ENCODE measurements at places on chromosomes 16 and 17.
A peak's percentile ranks its signal among the peaks of the same experiment; 100 is the strongest.

DNA sequence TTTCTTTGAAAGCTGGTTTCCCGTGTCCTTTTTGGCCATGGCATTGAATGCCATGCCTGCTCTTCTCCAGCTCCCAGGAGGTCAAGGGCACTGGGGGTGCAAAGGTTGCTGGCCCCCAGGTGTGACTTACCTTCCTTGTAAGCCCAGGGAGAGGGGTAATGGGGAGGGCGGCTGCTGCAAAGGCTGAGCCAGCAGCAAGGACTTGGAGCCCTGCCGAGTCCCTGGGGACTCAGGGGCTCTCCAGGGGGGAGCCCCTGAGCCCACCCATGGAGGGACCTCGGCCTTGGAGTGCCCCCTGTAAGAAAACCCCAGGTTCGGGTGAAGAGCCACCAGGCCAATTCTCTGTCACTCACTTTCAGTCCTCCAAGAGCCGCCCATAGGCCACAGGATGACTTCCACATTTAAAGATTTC is 5.9 kb upstream of the CCL22 start:
- DNase-seq, result no peak

- DNase-seq, result no peak
These were observed 6.1 kb downstream of the HDAC5 start for GRCh38 chr17:44117351-44117750.

- no peak for DNase-seq
These were observed 523.2 kb downstream of the MAF start for GRCh38 chr16:79077346-79077745.

DNA sequence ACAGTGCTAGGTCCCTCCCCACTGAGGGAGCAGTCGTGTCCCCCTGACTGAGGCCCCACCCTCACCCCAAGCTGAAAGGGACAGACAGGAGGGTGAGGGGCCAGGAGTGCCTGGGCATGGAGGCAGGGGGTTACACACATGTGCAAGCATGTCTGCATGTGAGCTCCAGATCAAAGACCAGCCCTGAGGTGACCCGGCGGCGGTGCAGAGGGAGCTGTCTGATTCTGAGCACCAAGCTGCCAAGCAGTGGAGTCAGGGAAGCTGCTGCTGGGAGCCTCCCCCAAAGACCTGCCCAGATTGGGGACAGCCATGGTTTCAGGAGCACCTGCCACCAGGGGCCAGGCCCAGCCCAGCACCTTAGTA is 5.5 kb downstream of the DLX3 start:
- DNase-seq, result no peak

GRCh38 chr17:34242587-34243363 is 12.3 kb upstream of the CCL2 start:
- DNase-seq, result peak; percentile 92

DNA sequence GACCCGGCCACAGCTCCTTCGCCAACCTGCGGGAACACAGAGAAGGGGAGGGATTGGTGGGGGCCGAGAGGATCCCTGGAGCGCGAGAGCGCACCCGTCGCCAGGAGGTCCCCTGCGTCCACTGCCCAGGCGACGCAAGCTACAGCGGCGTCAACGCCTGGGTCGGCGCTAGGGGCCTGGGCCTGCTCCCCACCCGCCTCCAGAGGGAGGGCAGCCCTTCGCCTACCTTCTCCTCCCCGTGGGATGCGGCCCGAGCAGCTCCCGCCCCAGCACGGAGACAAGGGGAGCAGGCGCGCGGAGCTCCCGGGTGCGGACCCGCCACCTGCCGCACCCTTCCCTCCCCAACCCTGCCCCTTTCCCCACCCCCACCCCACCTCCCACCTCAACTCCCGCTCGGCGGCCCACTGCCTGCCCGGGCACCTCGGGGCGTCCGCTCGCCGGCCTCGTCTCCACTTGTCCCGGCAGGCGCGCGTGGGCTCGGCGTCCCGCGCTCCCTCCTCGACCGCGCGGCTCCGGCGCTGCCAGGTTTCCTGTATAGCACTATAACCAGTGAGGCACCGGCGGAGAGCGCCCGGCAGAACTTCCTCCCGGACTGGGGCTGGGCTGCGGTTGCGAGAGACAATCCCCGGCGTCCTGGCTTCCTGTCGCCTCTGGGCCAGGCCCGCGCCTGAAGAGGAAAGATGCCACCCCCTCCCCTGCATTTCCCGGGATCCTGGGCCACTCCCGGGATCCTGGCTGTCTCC is 119.1 kb upstream of the SMURF2 start:
- DNase-seq, result peak; percentile 86

GRCh38 chr16:76176153-76176552 is 101.0 kb upstream of the CNTNAP4 start:
- DNase-seq, result no peak

GRCh38 chr17:17815062-17815406 is 21.8 kb downstream of the SREBF1 start:
- DNase-seq, result no peak

GRCh38 chr16:80369138-80369958 is 171.4 kb upstream of the DYNLRB2 start:
- DNase-seq, result peak; percentile 7

DNA sequence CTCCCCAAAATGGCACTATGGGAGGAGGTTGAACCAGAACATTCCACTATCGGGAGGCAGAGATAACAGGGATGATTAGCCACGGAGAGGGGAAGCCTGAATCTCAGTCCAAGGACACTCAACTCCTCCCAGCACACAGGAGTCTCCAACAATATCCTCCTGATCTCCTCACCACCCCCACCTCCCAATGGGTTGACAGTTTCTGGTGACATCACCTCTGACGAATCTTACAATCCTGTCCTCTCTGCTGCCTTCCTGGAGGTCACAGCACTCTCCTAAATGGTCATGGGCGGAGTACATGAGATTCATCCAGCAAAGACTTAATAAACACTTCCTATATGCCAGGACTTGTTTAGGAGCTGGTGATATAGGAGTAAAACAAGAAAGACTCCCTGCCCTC is 80.9 kb downstream of the SLC6A2 start:
- DNase-seq, result no peak

GRCh38 chr16:29663016-29663806 is at the start of gene SPN:
Gene SPN, plus strand, starts transcription at chr16:29663247. Its CDS starts 482 bp downstream, at chr16:29663729.
- peak; percentile 99 for DNase-seq

DNA sequence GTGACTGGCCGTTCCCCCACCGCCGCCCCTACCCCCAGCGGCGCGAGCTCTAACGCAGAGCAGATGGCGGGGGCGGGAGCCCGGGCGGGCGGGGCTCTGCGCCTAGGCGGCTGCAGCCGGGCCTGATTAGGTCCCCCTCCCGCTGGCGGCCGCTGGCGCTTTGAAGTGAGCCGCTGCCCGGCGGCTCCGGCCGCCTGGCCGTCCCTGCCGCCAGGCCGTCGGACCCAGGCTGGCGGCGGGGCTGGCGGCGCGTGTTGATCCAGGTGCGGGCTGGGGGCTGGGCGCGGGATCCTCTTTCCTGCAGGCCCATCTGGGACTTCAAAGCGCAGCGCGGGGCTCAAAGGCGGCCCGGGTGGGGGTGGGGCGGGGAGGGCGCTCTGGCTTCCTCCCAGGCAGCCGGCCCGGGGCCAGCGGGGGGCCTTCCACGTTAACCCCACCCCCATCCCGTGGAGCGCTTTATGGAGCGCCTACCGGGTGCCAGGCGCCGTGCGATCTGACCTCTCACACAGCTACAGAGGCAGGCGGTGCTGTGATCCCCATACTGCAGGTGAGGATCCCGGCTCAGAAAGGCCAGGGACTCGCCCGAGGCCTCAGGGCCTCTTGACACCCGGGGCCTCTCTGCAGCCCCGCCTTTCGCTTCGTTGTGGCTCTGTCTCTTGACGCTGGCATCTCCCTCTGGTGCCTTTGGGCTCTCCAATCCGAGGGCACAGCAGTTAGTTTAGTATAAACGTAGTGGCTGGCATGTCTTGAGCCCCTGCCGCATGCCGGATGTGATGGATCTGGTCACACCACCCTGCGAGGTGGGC is 80.0 kb upstream of the NKD1 start:
- peak; percentile 33 for DNase-seq

- DNase-seq, result peak; percentile 35
These were observed 141.8 kb downstream of the KATNIP start for GRCh38 chr16:27691721-27692120.

GRCh38 chr17:72812823-72813222 is 279.7 kb downstream of the SLC39A11 start:
- DNase-seq, result no peak

DNA sequence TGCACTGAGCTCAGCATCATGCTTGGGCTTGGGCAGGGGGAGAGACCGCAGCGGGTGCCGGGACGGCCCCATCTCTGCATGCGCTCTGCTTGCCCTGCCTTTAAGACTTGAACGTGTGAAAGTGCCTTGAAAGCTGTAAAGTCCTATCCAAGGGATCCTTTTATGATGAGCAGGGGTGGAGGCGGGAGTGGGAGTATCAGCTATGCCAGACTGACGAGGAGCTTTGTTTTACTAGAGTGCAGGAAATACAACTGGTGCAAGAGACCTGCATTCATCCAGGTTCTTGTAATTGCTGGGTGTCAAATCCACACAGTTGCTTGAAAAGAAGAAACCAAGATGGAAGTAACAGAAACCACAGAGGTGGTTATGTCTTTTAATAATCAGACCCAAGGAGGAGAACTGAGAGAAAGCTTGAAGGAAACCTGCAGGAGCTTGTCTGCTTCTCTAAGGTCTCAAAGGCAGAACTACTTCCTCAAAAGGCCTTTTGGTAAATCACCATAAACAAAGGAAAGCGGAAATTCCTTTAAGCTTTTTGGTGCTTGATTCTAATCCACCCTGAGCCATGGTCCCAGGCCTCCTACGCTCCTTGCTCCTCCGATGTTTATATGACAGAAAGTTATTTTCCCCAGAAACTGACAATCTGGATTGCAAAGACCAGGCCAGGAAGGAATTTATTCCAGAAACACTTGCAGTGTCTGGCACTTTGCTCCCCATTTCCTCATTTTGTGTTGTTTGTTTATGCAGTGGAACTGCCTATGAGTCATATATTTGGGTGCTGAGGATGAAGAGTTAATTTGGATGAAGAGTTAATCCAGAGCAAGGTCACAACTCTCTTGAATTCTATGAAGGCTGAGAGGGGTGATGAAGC is 51.3 kb upstream of the FBXO47 start:
- DNase-seq, result peak; percentile 52

DNA sequence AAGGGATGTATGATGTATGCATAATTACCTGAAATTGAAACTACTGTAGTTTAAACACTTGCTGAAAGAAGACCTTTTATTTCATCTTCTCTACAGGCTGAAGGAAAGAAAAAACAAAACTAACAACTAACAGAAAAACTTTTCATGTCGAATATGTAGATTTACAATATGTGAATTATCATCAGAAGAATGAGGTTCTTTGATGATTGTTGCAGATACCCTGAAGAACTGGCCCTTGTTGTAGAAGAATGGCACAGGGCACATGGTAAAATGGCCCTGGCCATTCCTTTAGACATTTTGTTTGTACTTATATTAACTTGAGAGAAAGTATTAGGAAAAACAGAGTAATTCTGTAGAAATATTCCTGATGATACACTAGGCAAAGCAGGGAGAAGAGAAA is 443.8 kb downstream of the MAF start:
- no peak for DNase-seq

- no peak for DNase-seq
These were observed 20.2 kb downstream of the TENT4B start for GRCh38 chr16:50173316-50173715.

DNA sequence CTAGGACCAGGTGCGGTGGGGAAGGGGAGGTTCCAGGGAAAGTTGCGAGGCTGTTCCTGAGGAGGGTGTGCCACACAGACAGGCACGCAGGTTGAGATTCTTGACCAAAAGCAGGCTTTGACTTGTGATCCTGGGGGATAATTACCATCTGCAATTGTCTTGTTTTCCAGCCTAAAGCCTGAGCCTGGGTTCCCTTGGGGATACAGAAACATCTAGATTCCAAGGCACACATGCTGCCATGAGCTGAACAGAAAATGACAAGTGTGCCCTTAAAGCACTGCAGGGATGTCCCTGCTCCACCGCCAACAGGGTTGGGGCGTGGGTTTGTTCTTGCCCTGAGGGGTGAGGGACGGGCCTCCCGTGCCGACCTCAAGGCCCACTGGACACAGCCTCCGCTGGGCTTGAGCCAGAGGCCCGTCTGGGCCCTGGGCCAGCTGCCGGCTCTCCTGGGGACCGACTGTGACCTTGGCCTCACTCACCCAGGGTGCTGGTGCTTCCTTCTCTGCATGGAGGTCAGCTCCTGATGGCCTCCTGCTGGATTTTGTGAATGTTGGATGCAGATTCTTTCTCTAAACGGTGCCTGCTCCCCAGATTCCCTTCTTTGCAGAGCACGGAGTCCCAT is 14.0 kb downstream of the CA5A start:
- no peak for DNase-seq
